ENCODE measurements at places on chromosomes 3 and 15. TPM values are rescaled to one million over a fixed set of nuclear protein-coding genes. Genes with fewer than 3 reads are reported as not detected.
A peak's percentile ranks its signal among the peaks of the same experiment; 100 is the strongest.

The CADPS gene
- total RNA-seq: 5.4 TPM

DNA sequence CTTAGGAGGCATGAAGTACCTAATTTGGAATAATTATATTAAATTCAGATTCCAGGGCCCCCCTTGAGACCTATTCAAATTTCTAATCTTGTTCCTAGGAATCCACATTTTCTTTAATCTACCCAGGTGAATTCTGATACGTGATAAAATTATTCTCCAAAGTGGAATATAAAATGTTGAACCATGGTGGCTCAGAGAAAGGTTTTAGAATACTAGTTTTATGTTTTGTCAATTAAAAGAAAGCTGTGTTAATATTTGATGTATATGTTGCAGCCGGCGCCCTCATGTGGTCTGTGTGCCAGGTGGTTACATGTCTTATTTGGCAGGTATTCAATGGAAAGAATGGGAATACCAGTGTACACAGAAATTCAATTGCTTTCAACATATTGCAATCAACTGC is 321.8 kb downstream of the FEZF2 start:
- H3K4me3 ChIP-seq: no peak overlapping the region
- no peak overlapping the region for H3K27ac ChIP-seq
- no peaks in the 10 kb centered on the region for H3K4me1 ChIP-seq
- H3K27me3 ChIP-seq: no peaks in the 10 kb centered on the region

DNA sequence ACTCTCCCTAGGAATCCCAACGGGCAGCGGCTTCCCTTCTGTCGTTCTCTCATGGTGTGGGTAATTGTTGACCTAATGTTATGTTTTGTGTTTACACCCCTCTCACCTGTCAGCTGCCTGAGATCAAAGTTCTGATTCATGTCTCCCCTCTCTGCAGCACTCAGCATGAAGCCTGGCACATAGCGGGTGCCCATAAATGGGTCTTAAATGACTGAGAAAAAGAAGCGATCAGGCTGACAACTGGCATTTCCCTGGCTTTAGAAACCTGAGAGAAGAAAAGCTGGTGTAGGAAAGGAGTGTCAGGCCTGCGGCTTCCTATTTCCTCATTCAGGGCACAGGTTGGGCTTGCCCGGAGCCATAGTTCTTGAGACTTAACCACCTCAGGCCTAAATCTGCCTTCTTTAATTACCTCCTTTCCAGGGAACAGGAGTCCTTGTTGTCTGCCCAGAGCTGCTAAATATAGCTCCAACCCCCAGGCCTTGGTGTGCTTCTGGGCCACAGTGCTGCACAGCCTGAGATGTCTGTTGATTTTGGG is 31.8 kb downstream of the LPP start:
- no peak overlapping the region for H3K27ac ChIP-seq
- DNase-seq: peak; percentile 46
- peaks cover 21% of the 10 kb centered on the region for H3K4me1 ChIP-seq
- H3K27me3 ChIP-seq: no peaks in the 10 kb centered on the region
- peaks cover 2% of the 10 kb centered on the region for H3K36me3 ChIP-seq
- no peak overlapping the region for H3K4me3 ChIP-seq

DNA sequence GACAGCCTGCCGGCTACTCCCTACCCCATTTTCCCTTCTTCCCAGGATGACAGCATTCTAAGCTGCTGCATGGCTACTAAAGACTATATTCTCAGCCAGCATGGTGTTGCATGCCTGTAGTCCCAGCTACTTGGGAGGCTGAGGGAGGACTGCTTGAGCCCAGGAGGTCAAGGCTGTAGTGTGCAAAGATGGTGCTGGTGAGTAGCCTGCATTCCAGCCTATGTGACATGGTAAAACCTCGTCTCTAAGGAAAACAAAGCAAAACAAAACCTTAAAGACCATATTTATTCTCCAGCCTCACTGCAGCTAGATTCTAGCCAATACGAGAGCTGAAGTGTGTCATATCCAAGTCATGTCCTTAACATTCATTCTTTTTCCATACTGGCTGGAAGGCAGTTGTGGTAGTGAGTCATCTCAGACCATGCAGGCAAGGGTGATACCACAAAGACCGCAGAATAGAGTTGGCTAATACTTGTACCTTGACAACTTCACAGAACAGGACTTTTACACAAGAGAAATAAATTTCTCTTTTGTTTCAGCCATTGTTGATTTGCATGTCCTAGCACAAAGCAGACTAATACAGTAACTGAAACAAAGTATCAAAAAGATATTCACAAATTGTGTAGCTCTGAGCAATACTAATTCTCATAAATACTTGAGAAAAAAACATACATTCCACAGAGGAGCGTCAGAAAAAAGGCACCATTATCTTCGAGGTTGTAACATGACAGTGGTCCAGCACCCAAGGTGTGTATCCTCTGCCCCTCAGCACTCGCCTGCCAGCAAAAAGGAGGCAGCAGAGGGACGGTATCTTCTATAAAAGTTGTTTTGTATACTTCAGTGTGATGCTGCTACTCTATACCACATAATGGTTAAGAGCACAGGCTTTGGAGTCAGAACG is 14.8 kb downstream of the PBRM1 start:
- H3K36me3 ChIP-seq: peaks cover 19% of the 10 kb centered on the region
- DNase-seq: peak; percentile 100
- peak overlapping the region; percentile 93 for H3K27ac ChIP-seq

GRCh38 chr3:94226078-94226477 is 163.2 kb downstream of the NSUN3 start:
- H3K27me3 ChIP-seq: no peaks in the 10 kb centered on the region
- DNase-seq: peak; percentile 93
- H3K4me1 ChIP-seq: peaks cover 19% of the 10 kb centered on the region
- H3K27ac ChIP-seq: peak overlapping the region; percentile 94
- H3K4me3 ChIP-seq: peak overlapping the region; percentile 28

GRCh38 chr3:192851821-192852372 is 65.8 kb downstream of the MB21D2 start:
- DNase-seq: peak; percentile 54
- peaks cover 38% of the 10 kb centered on the region for H3K4me1 ChIP-seq
- H3K36me3 ChIP-seq: no peaks in the 10 kb centered on the region
- H3K4me3 ChIP-seq: no peak overlapping the region
- H3K27ac ChIP-seq: peak overlapping the region; percentile 8

- peak; percentile 36 for DNase-seq
- H3K27me3 ChIP-seq: no peaks in the 10 kb centered on the region
- H3K36me3 ChIP-seq: no peaks in the 10 kb centered on the region
- H3K4me3 ChIP-seq: no peak overlapping the region
- H3K4me1 ChIP-seq: peaks cover 19% of the 10 kb centered on the region
- H3K27ac ChIP-seq: no peak overlapping the region
These were observed 200.7 kb upstream of the SEMA6D start for GRCh38 chr15:47516558-47516957.

DNA sequence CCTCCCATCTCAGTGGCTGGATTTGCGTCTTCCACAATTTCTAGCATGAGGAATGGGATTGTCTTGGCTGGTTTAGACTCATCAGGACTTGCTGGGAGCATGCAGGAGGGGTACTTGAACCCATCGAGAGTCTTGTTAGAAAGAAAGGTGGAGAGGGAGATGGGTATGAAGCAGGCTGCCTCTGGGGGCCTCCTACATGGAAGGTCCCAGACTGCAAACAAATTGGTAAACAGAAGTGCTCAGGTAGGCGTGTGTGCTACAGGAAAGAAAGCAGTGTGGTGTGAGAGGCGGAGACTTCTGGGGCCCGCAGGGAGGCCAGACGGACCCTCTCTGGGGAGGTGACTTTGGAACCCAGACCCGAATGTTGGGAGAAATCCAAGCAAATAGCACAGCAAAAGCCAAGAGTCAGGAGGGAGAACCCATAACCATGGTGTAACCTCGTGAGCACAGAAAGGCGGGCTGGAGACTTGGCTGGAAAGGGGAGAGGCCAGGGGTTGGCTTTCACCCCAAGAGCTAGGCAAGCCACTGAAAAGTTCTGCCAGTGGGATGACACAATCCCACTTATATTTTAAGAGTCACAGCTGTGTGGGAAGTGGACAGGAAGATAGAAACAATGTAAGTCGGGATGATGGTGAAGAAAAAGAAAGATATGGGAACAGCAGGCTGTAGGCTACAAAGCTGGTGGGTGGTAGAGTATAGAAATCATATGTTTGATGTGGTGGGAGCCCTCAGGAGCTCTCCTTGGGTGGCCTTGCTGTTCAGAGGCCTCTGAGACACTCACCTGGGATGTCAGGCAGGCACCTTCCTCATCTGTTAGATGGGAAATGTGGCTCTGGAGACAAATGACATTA is 130.1 kb upstream of the PRR20G start:
- peaks cover 31% of the 10 kb centered on the region for H3K27me3 ChIP-seq
- H3K27ac ChIP-seq: no peak overlapping the region
- no peaks in the 10 kb centered on the region for H3K36me3 ChIP-seq
- no peak for DNase-seq
- no peak overlapping the region for H3K4me3 ChIP-seq
- no peaks in the 10 kb centered on the region for H3K4me1 ChIP-seq

GRCh38 chr3:197306374-197307086 is 8.1 kb upstream of the DLG1 start:
- H3K4me1 ChIP-seq: peaks cover 54% of the 10 kb centered on the region
- DNase-seq: peak; percentile 92
- no peak overlapping the region for H3K4me3 ChIP-seq

DNA sequence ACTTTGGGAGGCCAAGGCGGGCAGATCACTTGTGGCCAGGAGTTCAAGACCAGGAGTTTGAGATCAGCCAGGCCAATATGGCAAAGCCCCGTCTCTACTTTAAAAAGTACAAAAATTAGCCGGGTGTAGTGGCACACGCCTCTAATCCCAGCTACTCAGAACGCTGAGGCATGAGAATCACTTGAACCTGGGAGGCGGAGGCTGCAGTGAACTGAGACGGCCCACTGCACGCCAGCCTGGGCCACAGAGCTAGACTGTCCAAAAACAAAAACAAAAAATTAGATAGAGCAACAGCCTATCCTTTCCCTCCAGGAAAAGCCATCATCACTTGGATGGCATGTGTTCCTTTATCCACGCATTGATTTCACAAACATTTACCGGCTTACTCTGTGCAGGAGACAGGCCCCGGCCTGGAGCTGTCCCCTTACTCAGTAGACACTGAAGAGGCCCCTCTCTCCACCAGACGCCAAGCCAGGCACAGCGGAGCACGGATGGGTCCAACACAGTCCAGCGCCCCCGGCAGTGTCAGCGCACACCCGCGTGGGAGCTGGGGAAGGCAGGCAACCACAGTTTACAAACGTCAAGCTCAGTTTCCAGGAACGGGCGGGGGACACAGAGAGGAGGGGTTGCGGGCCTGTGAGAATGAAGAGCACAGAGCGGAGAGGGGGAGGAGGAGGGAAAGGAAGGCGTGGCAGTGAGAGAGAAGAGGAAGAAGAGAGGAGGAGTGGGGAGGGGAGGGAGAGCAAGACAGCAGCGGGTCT is 3.1 kb downstream of the GP5 start:
- peaks cover 12% of the 10 kb centered on the region for H3K4me1 ChIP-seq
- H3K4me3 ChIP-seq: no peak overlapping the region
- H3K27me3 ChIP-seq: peaks cover 33% of the 10 kb centered on the region
- H3K27ac ChIP-seq: no peak overlapping the region

Data from astrocyte (in vitro differentiated cells and primary cell).